ENCODE measurements at places on chromosomes 7 and 10. TPM values are rescaled to one million over a fixed set of nuclear protein-coding genes. Genes with fewer than 3 reads are reported as not detected.

- H3K4me1 ChIP-seq = no peaks in the 10 kb centered on the region
- H3K4me3 ChIP-seq = no peak overlapping the region
- H3K27ac ChIP-seq = no peak overlapping the region
- H3K27me3 ChIP-seq = no peaks in the 10 kb centered on the region
Measured at GRCh38 chr7:41052201-41052600, 650.7 kb downstream of the INHBA start.

DNA sequence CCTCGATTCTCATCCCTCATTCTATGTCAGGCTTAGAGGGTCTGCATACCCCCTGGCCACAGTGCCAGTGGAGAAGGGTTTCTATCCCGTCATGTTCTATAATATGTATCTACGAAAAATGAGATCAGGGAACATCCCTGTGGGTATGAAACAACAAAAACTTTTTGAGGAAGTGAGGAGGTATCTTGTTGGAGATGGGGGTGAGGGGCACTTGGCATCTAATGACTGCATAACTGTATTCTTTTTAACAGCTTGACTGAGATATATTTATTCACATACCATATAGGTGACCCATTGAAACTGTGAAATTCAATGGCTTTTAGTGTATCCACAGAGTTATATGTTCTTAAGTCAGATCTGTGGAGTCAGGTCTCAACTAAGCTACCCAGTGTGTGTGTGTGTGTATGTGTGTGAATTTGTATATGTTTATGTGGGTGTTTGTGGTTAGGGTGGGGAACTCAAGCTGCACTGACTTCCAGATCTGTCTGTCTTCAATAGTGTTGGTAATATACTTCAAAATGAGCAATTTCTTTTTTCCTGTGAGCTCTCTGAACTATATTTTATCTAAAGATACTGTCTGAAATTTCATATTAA lies 528.9 kb downstream of the CNTNAP2 start:
- H3K27ac ChIP-seq = no peak overlapping the region
- no peak for DNase-seq
- H3K4me1 ChIP-seq = no peaks in the 10 kb centered on the region
- H3K27me3 ChIP-seq = no peaks in the 10 kb centered on the region
- H3K4me3 ChIP-seq = no peak overlapping the region
- H3K36me3 ChIP-seq = no peaks in the 10 kb centered on the region

GRCh38 chr10:92530421-92530820 lies 43.5 kb downstream of the IDE start:
- no peak for DNase-seq
- H3K27ac ChIP-seq = no peak overlapping the region
- peaks cover 6% of the 10 kb centered on the region for H3K36me3 ChIP-seq
- H3K4me3 ChIP-seq = no peak overlapping the region
- H3K4me1 ChIP-seq = no peaks in the 10 kb centered on the region
- no peaks in the 10 kb centered on the region for H3K27me3 ChIP-seq

- H3K4me1 ChIP-seq = no peaks in the 10 kb centered on the region
- DNase-seq = no peak
- no peaks in the 10 kb centered on the region for H3K36me3 ChIP-seq
- no peak overlapping the region for H3K4me3 ChIP-seq
- H3K27ac ChIP-seq = no peak overlapping the region
Measured at GRCh38 chr7:28548416-28548815, 136.1 kb downstream of the CREB5 start.

Gene MMP21
- polyA plus RNA-seq = not detected

Gene WASHC2C
- 17.4 TPM for polyA plus RNA-seq

Gene NRP1
- 40.5 TPM for polyA plus RNA-seq
